Esophagus squamous epithelium (tissue), 5 donors: ENCODE measurements at places on chromosomes 1 and 21.
A peak's percentile ranks its signal among the peaks of the same experiment; 100 is the strongest.

DNA sequence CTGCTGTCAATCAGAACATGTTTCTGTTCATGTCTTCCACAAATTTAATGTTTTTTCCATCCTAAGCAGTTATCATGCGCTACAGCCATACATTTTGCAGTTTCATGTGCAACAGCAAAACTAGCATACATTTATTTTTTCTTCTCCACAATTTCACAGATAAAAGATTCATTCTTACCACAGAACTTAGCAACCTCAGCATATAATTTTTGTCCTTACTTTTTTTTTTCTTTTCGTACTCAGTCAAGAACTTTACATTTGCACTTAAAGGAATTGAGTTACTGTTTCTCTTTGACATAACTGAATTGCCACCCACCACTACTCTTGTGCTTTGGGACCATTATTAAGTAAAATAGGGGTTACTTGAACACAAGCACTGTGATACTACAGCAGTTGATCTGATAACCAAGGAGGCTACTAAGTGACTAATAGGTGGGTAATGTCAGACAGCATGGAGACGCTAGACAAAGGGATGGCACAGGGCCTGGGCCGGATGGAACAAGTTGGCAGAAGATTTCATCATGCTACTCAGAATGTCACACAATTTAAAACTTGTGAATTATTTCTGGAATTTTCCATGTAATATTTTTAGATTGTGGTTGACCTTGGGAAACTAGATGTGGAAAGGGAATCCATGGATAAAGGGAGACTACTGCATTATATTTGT, 50.2 kb upstream of the LHX8 start:
- no peak for DNase-seq

DNA sequence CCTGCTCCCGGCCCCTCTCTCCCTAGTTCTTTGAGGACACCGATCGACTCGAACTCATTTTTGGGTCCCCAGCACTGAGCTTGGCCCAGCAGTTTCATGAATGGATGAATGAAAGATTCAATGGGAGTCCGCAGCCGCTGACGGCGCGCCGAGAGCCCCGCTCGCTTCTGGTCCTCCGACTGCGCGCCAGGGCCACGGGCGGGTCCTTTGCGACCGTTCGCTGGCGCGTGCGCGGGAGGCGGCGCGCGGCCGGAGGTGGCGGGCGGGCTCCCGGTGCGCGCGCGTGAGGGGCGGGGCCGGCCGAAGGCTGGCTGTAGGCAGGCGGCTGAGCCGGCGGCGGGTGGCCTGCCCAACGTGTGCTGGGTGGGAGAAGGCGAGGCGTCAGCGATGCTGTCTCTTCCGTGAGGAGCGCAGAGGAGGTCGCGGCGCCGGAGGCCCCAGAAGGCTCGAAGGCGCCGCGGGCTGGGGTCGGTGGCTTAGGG, at the start of gene MAST2:
Gene MAST2, plus strand, starts transcription at position 314 of the 482 bp plus-strand sequence. CDS start 284 bp downstream, outside the sequence.
- DNase-seq, result peak; percentile 34

DNA sequence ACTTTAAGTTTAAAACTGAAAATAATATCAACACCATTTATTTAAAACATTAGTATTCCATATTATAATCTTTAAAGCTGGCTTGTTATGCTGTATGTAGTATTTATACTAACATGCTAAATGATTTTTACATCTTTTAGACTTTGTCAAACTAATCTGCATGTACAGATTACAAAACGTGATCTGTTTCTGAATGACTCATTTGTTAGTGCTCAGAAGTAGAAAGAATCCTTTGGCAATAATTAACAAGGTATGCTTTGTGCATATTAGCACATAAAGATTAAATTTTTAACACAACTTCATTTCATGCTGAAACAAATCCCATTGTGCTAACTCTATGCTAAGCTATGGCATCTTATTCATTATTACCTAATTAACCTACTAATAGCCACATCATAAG, 242.4 kb downstream of the BARHL2 start:
- DNase-seq, result no peak

DNA sequence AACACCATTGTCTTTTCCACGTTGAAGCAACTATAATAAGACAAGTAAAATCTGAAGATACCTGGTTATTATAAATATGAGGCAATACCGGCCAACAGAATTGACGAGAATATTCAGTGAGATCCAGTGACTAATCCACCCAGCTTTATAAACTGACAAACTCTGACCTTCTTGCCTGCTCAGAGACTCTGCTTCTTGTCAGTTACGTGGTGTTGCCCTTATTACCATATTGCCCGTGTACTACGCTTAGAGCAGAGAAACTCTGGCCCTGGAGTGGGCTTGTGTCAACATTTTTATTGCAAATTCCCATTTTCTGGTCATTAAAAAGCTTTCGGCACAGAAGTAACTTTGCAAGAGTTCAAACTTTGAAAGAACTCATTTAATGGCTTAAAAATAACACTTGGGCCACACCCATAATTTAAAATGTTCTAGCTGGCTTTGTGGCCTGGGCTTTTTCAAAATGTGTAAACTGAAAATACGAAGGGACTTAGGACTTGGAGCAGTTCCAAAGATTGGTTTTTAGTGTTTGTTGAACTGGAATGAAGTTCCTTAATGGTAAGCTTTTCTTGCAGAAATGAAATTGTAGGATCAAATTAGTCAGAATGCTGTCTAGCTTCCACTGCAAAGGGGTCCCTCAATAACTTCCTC, 266.2 kb downstream of the LMO4 start:
- DNase-seq, result no peak

- no peak for DNase-seq
These were observed 13.8 kb upstream of the THEM5 start for GRCh38 chr1:151867321-151867720.

DNA sequence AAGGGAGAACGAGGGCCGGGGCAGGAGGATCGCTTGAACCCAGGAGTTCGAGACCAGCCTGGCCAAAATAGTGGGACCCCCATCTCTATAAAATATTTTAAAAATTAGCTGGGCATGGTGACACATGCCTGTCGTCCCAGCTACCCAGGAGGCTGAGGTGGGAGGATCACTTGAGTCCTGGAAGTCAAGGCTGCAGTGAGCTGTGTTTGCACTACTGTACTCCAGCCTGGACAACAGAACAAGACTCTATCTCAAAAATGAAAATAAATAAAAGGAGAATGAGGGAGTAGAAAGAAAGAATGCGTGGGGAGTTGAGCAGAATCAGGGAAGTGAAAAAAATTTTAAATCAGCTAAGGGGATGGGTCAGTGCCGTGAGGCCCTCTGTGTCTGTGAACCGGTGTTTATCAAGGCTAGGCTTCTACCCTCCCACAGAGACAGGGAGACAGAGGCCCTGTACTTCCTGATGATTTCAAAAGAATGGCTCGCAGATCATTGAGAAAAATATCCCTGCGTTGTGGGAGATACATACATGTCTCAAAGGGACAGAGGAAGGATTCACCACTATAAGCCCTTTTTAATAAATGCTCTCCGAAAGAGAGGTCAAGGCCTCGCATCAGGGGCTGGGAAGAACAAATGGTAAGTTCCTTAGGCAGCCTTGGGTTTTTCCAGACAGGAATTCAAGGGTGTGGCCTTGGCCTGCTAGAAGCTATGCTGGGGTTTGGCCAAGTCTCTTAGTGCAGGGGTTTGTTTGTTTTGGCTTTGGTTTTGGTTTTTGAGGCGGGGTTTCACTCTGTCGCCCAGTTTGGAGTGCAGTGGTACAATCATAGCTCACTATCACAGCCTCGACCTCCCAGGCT, 20.7 kb downstream of the IL10RB start:
- DNase-seq, result no peak

DNA sequence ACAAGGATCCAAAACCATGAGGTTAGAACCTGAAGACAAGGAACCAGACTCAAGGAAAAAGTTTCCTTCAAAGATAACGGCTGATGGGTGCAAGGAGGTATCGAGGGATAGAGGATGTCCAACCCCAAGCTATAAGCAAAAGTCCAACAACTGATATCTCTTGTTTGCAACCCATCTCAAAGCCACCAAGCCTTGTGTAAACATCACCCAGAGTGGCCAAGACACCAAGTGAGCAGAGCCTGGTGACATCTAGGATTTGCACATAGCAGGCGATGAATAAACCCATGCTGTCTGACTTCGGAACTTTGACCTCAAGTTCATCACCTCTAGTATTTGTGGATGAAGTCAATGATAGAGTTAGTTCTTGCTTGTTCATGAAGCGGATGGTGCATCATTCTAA, 180.7 kb downstream of the ETS2 start:
- DNase-seq, result no peak

- no peak for DNase-seq
These were observed 14.0 kb downstream of the NAV1 start for GRCh38 chr1:201552941-201553351.

DNA sequence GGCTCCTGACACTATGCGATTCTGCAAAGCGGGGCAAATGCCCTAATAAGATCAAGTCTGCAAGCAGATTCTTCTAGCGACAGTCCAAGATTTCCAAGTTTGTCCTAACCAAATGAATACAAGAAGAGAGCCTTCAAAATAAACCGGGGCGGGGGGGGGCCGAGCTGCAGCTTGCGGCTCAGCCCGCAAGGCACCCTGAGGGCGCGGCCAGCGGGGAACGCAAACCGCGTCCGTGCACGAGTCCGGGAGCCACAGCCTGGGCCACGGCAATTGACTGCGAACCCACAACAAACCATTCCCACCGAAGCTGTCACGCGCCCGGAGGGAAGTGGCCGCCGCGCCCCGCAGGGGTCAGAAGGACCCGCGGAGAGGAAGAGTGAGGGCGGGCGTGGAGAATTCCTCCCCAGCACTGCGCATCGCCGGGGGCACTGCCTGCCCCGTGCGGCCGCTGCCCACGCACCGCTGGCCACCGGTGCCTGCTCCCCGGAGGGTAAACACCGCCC, 687 bp downstream of the TGFBR3 start:
- DNase-seq, result no peak

GRCh38 chr1:112304126-112304525, 91.9 kb upstream of the CTTNBP2NL start:
- no peak for DNase-seq

DNA sequence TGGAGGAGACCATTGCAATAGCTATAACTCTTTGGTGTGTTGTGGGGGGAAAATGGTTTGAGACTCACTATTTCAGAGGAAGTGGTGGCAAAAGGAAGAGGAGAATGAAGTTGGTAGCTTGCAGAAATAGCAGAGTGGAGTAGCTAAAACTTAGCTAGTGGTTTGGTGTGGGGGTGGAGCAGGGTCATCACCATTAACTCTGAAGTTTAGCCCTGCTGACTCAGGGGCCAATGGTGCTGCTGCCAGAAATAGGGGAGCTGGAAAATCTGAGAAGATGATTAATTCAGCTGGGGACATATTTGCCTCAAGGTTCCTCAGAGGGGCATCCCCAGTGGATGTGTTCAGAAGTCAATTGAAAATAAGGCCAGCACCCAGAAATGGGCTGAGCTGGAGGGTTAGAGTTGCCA, 65.4 kb downstream of the RUNX1 start:
- no peak for DNase-seq

- DNase-seq, result no peak
These were observed 133.2 kb downstream of the TGFB2 start for GRCh38 chr1:218478336-218478735.

GRCh38 chr1:20187103-20187812, 940 bp upstream of the PLA2G2C start:
- no peak for DNase-seq
